Activated T-cell treated with anti-CD3 and anti-CD28 coated beads, Interleukin-2, amount 50 U/mL, for 72 hours (primary cell): ENCODE measurements at places on chromosomes 3 and 15.

DNA sequence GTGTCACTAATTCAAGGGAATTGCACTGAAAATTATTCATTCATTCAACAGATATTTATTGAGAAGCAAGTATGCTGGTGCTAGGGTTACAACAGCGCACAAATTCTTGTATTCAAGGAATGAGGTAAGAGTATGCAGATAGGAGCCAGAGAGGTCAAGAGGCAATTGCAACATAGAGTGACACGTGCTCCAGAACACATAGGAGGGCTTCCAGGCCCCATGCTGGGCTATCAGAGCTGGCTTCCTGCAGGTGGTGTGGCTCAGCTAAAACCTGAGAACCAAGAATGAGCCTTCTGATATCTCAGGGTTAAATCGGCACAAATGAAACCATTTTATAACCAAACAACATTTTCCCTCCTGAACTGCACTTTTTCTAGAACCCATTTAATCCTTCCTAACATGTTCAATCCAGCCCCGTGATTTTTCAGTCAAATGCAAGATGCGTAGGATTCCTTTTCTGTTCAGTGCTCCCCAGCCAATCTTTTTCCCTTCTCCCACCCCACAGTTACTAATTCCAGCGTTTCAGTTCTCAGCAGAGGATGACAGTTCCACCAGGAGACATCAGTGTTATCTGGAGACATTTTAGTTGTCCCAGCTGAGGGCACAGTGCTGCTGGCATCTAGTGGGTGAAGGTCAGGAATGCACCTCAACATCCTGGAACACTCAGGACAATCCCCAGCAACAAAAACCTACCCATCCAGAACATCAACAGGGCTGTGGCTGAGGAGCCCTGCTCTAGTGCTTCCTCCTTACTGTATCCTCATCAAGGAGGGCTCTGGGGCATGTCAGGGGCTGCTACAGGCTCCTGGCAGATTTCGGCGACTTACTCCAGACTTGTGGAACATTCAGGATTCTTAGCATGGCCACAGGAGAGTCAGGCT, 13.1 kb downstream of the CCR5AS start:
- no peak for DNase-seq

DNA sequence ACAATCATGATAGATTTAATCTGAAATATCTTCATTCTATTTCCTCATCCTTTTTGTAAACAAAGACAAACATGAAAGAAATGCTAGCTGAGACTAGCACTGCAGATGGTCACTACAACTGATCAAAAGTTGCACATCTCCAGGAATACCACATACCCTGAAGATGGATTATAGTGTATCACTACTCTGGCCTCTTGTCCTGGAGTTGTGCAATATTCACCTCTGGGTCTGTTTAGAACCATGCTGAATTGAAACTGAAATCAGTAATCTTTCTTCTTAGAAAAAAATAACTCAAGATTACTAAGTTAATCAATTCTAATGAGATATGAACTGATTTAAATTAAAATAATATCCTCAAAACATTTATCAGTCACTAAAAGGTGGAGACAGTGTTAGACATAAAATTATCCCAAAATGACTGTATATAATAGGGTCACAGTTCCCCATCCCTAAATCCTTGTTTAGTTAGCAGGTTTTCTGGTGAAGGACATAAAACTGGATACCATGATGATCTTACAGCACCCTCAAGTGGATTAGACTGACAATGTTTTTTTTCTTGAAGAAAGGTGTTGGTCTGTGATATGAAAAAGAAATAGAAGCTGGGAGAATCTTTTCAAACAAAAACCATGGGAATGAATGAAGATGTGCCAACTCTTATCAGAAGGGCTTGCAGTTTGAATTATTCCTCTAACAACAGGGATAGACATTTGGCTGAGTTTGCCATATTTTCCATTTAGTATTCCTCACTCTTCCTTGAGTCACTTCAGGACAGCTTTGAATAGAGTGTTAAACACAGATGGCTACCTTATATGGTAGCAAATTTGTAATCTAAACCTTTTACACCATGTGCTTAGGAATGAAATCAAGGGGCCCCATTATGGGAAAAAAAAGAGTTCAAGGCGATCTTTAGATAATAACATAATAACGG, 7.1 kb upstream of the TTC14 start:
- DNase-seq, result no peak

DNA sequence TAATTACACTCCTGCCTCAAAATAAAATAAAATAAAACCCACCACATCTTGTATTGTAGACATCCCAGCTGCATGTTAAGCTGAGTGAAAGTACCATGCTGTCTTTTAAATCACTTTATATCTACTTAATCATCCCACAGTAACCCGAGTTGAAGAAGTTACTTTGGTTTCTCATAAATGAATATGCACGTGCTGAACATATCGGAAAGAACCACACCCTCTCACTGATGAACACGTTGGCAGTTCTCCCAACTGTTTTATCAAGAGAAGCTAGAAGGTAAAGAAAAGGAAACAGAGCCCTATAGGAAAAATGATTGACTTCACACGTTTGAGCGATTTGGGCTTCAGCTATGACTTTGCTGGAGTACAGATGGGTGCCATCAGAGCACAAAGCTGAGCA, 15.9 kb upstream of the TM4SF19 start:
- no peak for DNase-seq

GRCh38 chr15:90560229-90560776, 30.6 kb downstream of the CRTC3 start:
- DNase-seq, result no peak

- no peak for DNase-seq
Observed at GRCh38 chr3:14206548-14207177, 28.0 kb downstream of the LSM3 start.

GRCh38 chr15:71015342-71015741, 99.9 kb upstream of the THSD4 start:
- DNase-seq, result no peak

GRCh38 chr15:67227846-67228245, 26.6 kb downstream of the AAGAB start:
- no peak for DNase-seq

DNA sequence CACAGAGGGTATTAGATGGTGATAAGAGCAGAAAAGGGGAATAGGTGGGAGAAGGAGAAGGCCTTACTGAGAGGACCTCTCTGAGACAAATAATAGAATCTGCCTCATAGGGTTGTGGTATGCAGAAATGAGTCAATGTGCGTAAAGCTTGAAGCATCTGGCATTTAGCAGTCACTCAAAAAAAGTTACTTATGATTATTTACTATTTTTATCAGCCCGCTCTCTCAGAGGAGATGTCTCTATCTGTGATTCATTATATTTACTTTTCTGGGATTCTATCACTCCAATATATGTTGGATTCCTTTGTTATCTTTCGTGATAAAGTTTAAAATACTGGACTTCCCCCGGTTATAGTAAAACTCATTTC, 4.6 kb upstream of the TM4SF1 start:
- DNase-seq, result no peak

DNA sequence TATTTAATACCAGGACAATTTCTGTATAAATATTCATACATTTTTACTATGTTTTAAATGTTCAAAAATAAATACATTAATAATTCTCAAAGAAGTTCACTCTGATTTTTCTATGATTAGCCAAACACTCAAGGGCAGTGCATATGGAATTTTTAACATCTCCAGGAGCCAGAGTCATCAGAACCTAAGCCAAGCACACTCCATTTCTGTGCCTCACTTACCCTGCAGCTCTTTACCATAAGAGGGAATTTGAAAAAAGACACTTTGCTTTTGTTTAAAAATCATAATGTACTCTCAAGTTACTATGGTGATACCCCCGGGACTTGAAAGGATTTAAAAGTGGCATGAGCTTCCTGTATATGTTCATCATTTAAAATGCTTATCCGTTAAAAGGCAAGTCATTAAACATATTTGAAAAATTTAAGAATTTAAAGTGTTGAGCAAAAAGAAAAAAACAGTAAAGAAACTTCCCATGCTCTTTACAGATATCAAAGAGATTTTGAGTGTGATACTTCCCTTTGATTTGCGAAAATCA, 747.4 kb upstream of the NECTIN3 start:
- no peak for DNase-seq

- no peak for DNase-seq
Observed at GRCh38 chr3:103927896-103928295, 1438.8 kb upstream of the ALCAM start.

DNA sequence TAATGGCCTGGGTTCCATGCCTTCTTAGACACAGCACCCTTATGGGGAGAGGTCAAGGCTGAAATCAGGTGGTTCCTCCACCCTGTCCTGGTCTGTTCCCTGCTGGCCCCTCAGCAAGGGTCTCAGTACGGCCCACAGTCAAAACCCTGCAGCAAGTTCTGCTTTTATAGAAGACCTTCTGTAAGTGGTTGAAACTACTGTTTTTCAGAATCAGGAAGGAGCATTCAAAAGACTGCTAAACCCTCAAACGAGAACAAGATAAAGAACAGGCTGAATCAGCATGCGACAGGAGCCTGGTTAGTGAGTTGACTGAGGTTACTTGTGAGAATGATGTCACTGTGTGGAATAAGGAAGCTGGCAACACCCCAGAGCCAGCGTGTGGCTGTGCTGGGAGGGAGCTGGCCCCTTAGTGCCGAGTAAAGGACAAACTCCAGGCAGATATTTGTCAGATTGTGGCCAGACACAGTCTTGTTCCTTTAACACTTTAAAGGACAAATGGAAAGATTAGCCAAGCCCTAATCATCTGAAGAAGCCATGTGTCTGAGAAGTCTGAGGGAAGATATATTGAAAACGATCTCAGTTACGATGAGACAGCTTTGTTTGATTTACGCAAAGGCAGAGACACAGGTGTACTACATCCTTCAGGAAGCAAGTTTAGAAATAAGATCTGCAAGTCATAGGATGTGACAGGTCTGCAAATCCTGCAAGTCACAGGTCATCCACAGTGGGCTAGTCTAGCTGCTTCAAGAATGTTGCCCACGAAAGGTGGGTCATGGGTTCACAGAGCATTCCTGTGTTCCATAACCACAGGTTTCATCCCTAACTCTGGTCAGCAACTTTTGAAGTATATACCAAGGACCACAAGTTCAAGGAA, 54.0 kb downstream of the B3GNT5 start:
- peak; percentile 51 for DNase-seq

DNA sequence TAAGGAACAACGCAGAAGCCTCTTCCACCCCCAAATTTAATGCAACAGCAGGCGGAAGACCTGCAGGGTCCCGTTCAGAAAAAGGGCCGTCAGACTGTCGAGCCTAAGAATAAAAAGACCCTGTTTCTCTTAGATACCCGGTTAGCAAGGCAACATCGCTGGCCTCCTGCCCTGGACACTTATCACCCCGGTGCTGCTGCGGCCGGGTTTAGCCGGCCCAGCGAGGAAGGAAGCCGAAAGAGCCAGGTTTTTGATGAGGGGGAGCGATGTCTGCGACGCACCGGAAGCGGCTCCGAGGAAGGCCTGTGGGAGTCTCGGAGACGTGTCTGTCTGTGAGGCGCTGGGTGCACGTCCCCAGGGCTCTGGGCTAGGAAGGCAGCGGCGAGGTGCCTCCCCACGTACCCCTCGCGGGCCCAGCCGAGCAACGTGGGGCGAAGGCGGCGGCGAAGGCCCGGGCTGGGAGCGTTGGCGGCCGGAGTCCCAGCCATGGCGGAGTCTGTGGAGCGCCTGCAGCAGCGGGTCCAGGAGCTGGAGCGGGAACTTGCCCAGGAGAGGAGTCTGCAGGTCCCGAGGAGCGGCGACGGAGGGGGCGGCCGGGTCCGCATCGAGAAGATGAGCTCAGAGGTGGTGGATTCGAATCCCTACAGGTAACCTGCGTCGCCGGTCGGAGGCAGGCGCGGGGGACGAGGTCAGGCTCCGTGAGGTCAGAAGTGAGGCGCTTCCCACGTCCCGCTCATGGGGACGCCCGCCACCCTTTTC, at the start of gene UBA5:
UBA5 (plus strand) TSS at position 278 of the 759 bp plus-strand sequence; CDS start at position 487, 209 bp downstream.
- peak; percentile 80 for DNase-seq

GRCh38 chr3:146100825-146101444, 60.0 kb downstream of the PLOD2 start:
- no peak for DNase-seq

DNA sequence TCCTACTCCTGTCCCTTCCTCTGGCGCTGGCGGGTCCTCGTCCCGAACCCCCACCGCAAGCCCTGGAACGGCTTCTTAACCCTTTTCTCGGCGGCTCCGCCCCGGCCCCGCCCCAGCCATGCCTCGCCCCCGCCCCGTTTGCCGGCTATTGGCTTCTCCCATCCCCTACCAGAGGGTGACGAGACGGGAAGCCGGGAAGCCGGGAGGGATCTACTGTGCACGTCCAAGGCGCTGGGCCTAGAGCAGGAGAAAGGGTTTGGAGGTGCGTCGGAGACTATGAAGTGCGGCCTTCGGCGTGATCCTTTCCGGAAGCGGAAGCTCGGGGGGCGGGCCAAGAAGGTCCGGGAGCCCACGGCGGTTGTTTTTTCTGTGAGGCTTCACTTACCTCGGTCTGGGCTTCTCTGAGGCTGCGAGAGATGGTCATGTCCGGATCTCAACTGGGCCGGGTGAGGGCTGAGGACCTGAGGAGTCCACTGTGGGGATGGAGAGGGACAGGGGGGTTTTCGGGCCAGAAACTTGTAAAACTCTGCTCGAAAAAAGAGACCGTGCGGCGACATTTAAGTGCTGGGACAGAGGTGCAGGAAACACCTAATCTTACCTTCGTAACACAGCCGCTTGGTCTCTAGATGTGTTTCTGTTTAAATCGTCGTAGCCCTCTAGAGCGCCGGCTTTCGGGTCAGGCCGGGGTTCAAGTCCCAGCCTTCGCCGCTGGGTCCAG, 21.4 kb downstream of the ROPN1B start:
- peak; percentile 73 for DNase-seq

GRCh38 chr3:26574766-26575165, 47.8 kb upstream of the LRRC3B start:
- DNase-seq, result no peak

- no peak for DNase-seq
Observed at GRCh38 chr15:80915472-80915871, 74.1 kb downstream of the MESD start.

DNA sequence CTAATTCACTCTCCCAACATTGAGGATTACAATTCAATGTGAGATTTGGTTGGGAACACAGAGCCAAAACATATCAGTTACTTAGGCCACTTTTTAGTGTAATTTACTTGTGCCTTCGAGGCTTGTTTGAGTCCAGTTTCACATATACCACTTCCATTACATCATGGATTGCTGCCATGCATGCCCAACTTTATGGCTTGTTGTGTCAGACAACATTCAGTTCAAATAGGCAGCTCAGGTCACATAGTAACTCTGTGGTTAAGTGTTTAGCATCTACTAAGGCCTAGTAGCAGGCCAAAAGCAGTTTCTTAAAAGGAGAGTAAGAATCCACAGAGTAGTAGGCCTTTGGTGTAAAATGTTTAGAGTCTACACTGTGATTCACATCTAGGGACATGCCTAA, 164.3 kb upstream of the GMNC start:
- DNase-seq, result no peak

DNA sequence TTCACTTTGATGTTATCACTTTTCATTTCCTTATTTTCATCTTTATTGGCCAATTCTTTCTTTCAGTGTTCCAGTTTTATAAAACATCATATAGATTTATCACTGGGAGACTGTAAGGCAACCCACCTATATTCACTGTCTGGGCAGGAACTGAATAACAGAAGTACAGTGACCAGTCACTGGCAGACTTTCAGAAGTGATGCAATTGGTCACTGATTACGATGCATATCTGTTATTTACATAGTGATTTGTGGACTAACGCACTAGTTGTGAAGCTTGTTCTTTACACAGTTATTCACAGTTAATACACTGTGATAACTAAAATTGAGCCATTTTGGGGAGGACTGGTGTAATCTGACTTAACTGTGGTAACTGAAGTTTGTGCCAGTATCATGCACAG, 190.2 kb upstream of the DPH6 start:
- no peak for DNase-seq
